Right renal pelvis (tissue), 4 donors: ENCODE measurements at places on chromosomes 12 and 14. TPM values are rescaled to one million over a fixed set of nuclear protein-coding genes. Genes with fewer than 3 reads are reported as not detected.

The CRACR2A gene
- 1.2 TPM for polyA plus RNA-seq

The MORN3 gene
- 1.8 TPM for polyA plus RNA-seq

The KRT5 gene
- 0.28 TPM for polyA plus RNA-seq

The HCFC2 gene
- 17.2 TPM for polyA plus RNA-seq

The LRP1-AS gene
- not detected for polyA plus RNA-seq

The OVCH1 gene
- 0.41 TPM for polyA plus RNA-seq

The IL26 gene
- polyA plus RNA-seq: not detected

The MFAP5 gene
- 13.5 TPM for polyA plus RNA-seq

The MAP1LC3B2 gene
- 8.1 TPM for polyA plus RNA-seq

The CCDC196 gene
- polyA plus RNA-seq: 0.31 TPM
